ENCODE measurements at places on chromosomes 1 and 21. TPM values are rescaled to one million over a fixed set of nuclear protein-coding genes. Genes with fewer than 3 reads are reported as not detected.

Gene HES4
- 83.5 TPM for total RNA-seq

Gene MPL
- not detected for total RNA-seq

Gene CELA3B
- not detected for total RNA-seq

Gene MEX3A
- 0.53 TPM for total RNA-seq

Gene COL9A2
- 0.13 TPM for total RNA-seq

Gene CEP170
- total RNA-seq, result 20.7 TPM

Gene BRDT
- not detected for total RNA-seq

Gene CRNN
- 6.6 TPM for total RNA-seq

Gene CLDN17
- total RNA-seq, result 2.3 TPM

Gene ICOSLG
- 0.26 TPM for total RNA-seq

Gene BEND5
- total RNA-seq, result not detected

Gene CSMD2
- total RNA-seq, result not detected

Gene PWP2
- total RNA-seq, result 23.3 TPM

Gene CRTC2
- total RNA-seq, result 4.7 TPM

Gene CD1D
- total RNA-seq, result 3.1 TPM

Gene ZMPSTE24
- 42.8 TPM for total RNA-seq

Gene CFHR1
- not detected for total RNA-seq

Gene SPRR4
- total RNA-seq, result not detected

Gene SPRR2E
- total RNA-seq, result 3.7 TPM

Gene XPR1
- 35.0 TPM for total RNA-seq

Gene PLK3
- total RNA-seq, result 14.2 TPM

Gene GPR25
- total RNA-seq, result not detected

Data from bronchial epithelial cell (primary cell).